Muscle of back (tissue), 13 donors: ENCODE measurements at places on chromosomes 7 and 10. TPM values are rescaled to one million over a fixed set of nuclear protein-coding genes. Genes with fewer than 3 reads are reported as not detected.

HYAL4 gene
- polyA plus RNA-seq = not detected

LRRN3 gene
- 12.9 TPM for polyA plus RNA-seq

ATRNL1 gene
- polyA plus RNA-seq = 2.1 TPM

EN2 gene
- 0.70 TPM for polyA plus RNA-seq

FGL2 gene
- polyA plus RNA-seq = 26.4 TPM

FOXI2 gene
- 0.29 TPM for polyA plus RNA-seq

MPP7 gene
- 7.3 TPM for polyA plus RNA-seq

PAPSS2 gene
- 8.6 TPM for polyA plus RNA-seq

FAM25G gene
- not detected for polyA plus RNA-seq

MRLN gene
- 178 TPM for polyA plus RNA-seq

AFAP1L2 gene
- 37.3 TPM for polyA plus RNA-seq

SMKR1 gene
- not detected for polyA plus RNA-seq

FERD3L gene
- polyA plus RNA-seq = not detected

SPDYE6 gene
- polyA plus RNA-seq = 4.2 TPM

CALML5 gene
- 1.7 TPM for polyA plus RNA-seq

BAMBI gene
- 2.4 TPM for polyA plus RNA-seq

AKR1D1 gene
- 0.22 TPM for polyA plus RNA-seq

CALHM1 gene
- polyA plus RNA-seq = not detected

NKX2-3 gene
- 0.20 TPM for polyA plus RNA-seq

IGFBP1 gene
- polyA plus RNA-seq = 0.20 TPM

NPY4R2 gene
- 0.11 TPM for polyA plus RNA-seq

ZCWPW1 gene
- polyA plus RNA-seq = 4.2 TPM

TAS2R41 gene
- polyA plus RNA-seq = not detected

PRPS1L1 gene
- polyA plus RNA-seq = not detected
